Mammary microvascular endothelial cell (primary cell): ENCODE measurements at places on chromosomes 7 and 10. TPM values are rescaled to one million over a fixed set of nuclear protein-coding genes. Genes with fewer than 3 reads are reported as not detected.

The TUBAL3 gene
- total RNA-seq: 0.07 and 0.20 TPM in 2 replicates

The ZNF394 gene
- total RNA-seq: 22.6 and 46.6 TPM in 2 replicates

The PRDX3 gene
- 234 and 236 TPM in 2 replicates for total RNA-seq

The GSTK1 gene
- total RNA-seq: 142 and 159 TPM in 2 replicates

The MRPL32 gene
- total RNA-seq: 64.1 and 73.3 TPM in 2 replicates

The GPR141 gene
- not detected in 2 replicates for total RNA-seq

The INTS15 gene
- total RNA-seq: 20.4 and 24.4 TPM in 2 replicates

The PRSS37 gene
- total RNA-seq: not detected in 2 replicates

The ABCC2 gene
- 0.07 and 0.49 TPM in 2 replicates for total RNA-seq

The NUTM2B gene
- 0.27 TPM in 1 of 2 replicates, not detected in the other for total RNA-seq

The CTAGE8 gene
- total RNA-seq: not detected in 2 replicates

The AMPH gene
- 0.07 TPM in 1 of 2 replicates, not detected in the other for total RNA-seq

The STAG3 gene
- 0.10 and 0.13 TPM in 2 replicates for total RNA-seq

The CYP3A7 gene
- not detected in 2 replicates for total RNA-seq

The RPEL1 gene
- not detected in 2 replicates for total RNA-seq

The ERCC6 gene
- total RNA-seq: 6.3 and 11.1 TPM in 2 replicates

The HOXA1 gene
- total RNA-seq: 2.3 and 3.0 TPM in 2 replicates

The CABCOCO1 gene
- 0.10 and 0.53 TPM in 2 replicates for total RNA-seq

The PILRA gene
- total RNA-seq: not detected in 2 replicates

The PRPS1L1 gene
- total RNA-seq: not detected in 2 replicates

The HMX2 gene
- not detected in 2 replicates for total RNA-seq

The SFRP5 gene
- not detected in 2 replicates for total RNA-seq

The LLCFC1 gene
- not detected in 2 replicates for total RNA-seq

The TMUB1 gene
- total RNA-seq: 35.4 and 40.9 TPM in 2 replicates

The ANK3 gene
- total RNA-seq: 2.6 and 3.1 TPM in 2 replicates

The CRYGN gene
- total RNA-seq: 0.05 TPM in 1 of 2 replicates, not detected in the other

The CDHR3 gene
- total RNA-seq: 0.30 and 1.5 TPM in 2 replicates

The CALML5 gene
- total RNA-seq: not detected in 2 replicates

The TET1 gene
- 0.40 and 0.69 TPM in 2 replicates for total RNA-seq

The SYNPO2L gene
- total RNA-seq: not detected in 2 replicates

The TNPO3 gene
- 47.0 and 47.3 TPM in 2 replicates for total RNA-seq
